ENCODE measurements at places on chromosomes 7 and 10.
A peak's percentile ranks its signal among the peaks of the same experiment; 100 is the strongest.

GRCh38 chr7:11557627-11558026 is 274.4 kb downstream of the THSD7A start:
- peak; percentile 29 for DNase-seq

GRCh38 chr10:115050375-115051010 is 42.7 kb upstream of the ATRNL1 start:
- DNase-seq = no peak

DNA sequence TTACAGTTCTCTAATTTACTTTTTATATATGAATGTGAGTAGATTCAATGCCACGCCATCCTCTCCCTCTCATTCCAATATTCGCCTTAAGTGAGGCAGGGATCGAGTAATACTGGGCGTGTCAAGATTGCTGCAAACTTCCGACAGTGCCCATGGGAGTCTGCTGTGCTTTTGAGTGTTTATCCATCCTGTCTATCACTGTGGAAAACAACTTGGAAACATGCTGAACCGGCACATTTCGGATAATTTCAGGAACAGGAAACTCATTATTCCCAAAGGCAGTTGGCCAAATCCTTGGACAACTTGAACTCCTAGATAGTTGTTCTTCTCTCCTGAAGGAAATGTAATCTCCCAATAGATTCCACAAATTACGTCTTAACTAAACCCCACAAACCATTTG is 28.5 kb downstream of the PIP4K2A start:
- no peak for DNase-seq

DNA sequence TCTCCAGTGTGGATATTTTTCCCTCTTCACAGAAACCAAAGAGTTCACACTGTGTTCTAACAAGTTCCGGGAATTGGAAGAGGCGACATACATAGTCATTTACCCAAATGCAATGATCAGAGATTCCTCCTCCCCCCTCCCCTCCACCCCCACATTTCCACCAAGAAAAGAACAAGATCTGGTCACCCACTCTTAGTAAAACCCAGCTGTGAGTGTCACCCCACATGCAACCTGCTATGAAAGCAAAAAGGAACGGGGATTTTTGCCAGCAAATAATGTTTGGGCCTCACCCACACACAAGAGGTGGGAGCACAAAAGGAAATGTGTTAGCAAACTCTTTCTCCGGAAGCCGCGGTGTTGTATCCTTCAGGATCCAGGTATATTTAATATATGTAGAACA is 745.0 kb upstream of the AUTS2 start:
- DNase-seq = no peak

- no peak for DNase-seq
These were observed 100.7 kb downstream of the GRK5 start for GRCh38 chr10:119308089-119308488.

DNA sequence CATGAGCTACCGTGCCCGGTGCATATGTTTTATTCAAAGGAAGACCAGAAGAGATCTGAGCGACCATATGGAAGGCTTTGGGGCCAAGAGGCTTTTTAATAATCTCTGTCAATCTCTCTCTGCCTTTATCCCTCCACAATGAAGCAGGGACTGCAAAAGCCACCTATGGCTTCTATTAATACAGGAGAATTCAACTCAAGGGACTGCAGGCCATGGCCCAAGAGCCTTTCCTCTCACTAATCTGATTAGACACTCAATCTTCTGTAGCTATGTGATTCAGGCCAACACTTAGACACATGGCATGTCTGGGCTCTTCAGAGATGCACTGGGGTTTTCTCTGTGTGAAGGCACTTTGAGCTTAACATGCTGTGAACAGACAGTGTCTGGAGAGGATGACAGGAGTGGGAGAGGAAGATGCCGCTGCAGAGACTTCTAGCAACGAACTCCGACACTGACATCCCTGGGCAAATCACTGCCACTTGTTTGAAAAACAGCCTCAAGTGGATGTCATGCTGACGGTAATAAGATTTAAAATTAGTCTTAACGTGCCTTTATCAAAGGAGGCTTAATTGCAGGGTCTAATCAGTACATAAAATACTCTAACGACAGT is 114.4 kb upstream of the AOAH start:
- DNase-seq = no peak

- no peak for DNase-seq
These were observed 10.4 kb downstream of the RALA start for GRCh38 chr7:39633563-39634477.

- no peak for DNase-seq
These were observed 194.8 kb downstream of the FANK1 start for GRCh38 chr10:126090911-126091728.

GRCh38 chr7:42495256-42495655 is 258.2 kb upstream of the GLI3 start:
- no peak for DNase-seq

- DNase-seq = no peak
These were observed 44.0 kb upstream of the CRTAC1 start for GRCh38 chr10:98074315-98074911.

DNA sequence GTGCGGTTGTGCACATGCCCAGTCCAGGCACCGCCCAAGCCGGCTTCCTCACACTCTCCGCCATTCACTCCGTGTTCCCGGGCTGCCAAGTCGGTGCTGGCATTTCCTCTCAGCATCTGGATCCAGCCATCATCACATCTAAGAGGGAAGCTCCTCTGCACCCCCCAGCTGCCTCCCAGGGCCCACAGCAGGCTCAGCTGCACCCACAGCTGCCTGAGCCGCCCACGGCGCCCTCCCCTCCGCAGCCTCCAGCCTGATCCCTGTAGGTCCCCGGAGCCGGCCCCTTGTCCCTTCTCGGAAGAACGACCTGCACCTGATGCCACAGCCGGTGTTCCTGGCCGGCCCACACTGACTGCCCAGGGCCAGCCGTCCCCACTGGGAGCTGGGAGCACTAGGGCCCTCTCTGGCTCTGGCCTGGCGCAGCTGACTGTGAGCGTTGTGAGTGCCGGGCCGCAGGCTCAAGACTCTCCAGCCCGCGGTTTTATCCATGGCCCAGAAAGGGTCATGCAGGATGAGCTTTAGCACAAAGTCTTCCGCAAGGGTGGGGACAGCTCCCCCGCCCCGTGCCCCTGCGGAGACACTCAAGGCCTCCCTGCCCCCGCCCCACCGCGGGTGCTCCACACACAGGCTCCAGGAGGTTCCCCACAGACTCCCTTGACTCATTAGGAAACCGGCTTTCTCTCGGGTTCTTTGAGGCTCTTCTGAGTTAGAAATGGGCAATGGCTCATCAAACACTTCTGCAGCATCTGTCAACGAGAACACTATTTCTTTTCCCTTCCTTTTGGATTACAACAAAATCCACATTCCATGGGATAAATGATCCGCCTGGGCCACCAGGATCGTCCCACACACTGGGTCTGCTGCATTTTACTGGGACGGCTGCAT is 31.2 kb downstream of the CFAP46 start:
- no peak for DNase-seq

GRCh38 chr10:130570074-130570473 is 433.9 kb downstream of the GLRX3 start:
- no peak for DNase-seq

DNA sequence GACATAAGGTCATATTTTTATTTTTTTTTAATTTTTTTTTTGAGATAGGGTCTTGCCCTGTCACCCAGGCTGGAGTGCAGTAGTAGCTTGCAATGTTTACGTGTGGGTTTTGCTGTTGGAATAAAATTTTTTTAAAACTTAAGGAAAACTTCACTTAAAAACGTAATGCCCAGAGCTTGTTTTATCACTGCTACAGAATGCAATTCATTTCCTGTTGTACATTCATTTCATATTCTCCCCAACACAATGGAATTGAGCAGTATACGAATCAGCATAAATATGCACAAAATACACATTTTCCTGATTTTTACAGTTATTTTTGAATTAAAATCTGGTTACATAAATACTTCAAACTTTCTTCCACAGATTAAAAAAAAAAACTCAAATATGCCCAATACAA is 40.3 kb downstream of the RSU1 start:
- no peak for DNase-seq

DNA sequence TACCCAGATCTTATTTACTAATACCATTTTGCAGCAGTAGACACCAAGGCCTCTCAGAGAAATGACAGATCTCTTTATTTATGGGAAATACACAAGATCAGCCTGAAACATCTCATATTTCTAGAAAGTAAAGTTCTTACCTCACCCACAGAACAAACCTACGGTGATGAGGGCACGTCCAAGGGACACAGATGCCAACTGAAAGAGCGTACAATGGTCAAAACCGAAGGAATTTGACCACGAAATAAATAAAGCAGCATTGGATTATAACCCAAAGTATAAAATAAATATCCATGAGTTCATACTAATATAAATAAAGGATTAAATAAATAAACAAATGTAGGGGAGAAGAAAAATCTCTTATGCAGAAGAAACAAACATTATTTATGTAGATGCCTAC is 747.0 kb downstream of the TNS3 start:
- DNase-seq = no peak

- no peak for DNase-seq
These were observed 2.6 kb downstream of the ADIRF start for GRCh38 chr10:86970982-86971231.

GRCh38 chr10:114643158-114643557 is 14.9 kb downstream of the ABLIM1 start:
- DNase-seq = no peak

DNA sequence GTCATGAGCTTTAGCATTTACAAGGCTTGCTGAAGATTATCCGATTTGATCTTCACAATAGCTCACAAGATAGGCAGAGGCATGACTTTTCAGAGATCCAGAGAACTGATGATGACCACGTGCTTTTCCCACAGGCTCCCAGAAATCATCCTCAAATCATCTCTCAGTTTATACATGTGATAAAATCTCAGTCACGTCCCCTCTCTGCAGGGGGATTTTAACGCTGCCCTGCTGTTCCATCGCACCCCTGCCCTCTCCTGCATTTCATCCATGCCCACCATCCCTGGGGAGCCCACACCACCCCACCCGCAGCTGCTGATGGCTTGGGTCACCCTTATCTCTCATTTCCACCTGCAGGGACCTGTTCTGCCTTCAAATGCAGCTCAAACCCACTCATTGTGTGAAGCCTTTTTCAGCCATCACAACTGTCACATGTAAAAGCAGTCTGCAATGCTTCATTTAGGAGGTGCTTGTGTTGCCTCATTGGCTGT is 141.8 kb downstream of the DIP2C start:
- no peak for DNase-seq

DNA sequence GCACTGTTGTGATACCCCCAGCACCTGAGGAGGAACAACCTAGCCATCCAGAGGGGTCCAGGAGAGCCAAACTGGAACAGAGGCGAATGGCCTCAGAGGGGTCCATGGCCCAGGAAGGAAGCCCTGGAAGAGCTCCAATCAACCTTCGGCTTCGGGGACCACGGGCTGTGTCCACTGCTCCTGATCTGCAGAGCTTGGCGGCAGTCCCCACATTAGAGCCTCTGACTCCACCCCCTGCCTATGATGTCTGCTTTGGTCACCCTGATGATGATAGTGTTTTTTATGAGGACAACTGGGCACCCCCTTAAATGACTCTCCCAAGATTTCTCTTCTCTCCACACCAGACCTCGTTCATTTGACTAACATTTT is 1.6 kb upstream of the CASP2 start:
- DNase-seq = no peak

DNA sequence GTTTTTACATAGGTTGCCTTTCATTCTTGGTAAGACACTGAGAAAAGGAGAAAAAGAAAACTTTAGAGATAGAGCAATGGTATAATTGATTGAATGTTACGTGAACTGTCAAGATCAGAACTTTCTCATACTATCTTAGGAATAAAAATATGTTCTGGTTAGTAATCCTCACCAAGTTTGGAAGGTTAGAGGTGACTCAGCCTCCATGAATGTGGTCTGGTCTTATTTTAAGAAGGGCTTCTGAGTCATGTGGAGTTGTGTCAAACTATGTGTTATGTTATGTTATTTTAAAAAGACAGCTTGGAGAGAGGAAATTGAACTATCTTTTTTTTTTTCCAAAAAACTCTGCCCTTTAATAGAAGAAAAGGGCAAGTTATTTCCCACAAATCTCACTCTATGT is 458.6 kb upstream of the KLF6 start:
- DNase-seq = no peak

DNA sequence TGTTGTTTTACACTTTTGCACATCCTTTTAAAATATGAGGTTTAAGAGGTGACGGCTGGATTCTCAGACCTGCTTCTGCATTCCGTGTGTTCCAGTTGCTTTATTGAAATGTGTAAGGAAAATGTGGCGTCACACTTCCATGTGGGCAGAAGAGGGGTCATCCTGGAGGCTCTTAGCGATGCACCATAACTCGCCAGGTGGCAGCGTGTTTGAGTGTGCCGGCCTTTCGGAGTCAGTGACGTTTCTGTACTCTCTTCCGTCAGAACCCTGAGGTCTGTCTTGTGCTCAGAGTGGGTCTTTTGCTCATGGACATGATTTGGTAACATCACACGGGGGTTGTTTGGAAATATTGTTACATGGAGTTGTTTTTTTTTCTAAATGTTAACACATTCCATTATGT is 9.1 kb downstream of the PPP2R2D start:
- DNase-seq = no peak

DNA sequence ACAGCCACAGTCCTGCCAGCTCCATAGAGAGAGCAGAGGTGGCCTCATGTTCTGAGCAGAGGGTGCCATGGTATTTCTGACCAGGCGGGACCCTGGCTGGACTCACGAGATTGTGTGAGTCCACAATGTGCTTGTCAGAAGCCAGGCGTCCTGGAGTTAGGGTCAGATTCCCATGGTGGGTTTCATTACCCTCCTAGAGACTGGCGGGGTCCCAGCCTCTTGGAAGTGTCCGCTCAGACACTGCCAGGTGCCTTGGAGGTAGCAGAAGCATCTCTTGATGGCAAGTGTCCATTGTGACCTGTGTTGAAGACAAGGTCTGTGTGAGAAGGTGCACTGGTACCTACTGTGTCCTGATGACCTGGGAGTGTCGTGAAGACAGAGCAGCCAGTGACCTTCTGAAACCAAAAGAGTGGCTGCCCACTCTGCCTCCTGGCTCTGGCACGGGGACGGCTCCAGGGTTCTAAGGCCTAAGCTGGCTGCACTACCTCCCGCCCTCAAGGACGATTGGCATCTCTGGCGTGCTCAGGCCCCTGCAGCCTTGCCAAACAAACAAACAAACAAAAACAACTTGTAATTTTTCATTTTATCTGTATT is 56.8 kb downstream of the MGMT start:
- DNase-seq = no peak

GRCh38 chr10:23610626-23611307 is 171.9 kb downstream of the OTUD1 start:
- no peak for DNase-seq

GRCh38 chr10:5492929-5493576 is 6.3 kb downstream of the CALML5 start:
- no peak for DNase-seq

Measured in GM20000 (cell line).